ENCODE measurements at places on chromosomes 16 and 17.

GRCh38 chr17:21034340-21035235, 8.2 kb downstream of the USP22 start:
- no peak for DNase-seq

DNA sequence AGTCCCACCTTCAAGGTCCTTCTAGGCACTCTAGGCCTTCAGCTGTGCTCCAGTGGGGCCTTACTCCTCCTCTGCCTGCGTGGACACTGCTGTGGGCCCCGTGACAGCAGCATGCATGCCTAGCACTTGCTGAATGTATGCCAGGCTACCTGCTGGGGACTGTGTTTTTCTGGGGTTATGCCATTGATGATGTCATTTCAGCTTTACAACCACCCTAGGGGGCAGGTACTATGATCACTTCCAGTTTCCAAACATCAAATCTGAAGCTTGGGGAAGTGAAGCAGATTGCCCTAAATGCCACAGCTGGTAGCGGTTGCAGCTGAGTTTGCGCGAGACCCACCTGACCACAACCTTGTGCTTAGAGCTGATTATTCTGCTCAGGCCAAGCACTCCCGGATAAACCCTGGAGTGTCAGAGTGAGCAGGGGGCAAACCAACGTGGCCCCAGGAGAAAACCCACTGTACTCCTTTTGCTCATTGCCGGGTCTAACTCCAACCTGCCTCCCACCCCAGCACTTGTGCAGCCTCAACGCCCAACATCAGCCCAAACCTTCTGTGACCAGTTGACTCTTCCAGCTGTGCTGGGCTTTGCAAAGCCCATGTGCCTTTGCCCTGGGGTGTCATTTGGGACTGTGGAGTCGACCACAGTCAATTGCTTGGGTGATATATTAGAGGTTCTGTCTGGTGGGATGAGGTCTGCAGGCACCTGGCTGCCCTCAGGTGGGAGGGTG, 168.4 kb downstream of the ENGASE start:
- DNase-seq = no peak

GRCh38 chr16:2244301-2244700, 7.1 kb downstream of the ECI1 start:
- DNase-seq = no peak

DNA sequence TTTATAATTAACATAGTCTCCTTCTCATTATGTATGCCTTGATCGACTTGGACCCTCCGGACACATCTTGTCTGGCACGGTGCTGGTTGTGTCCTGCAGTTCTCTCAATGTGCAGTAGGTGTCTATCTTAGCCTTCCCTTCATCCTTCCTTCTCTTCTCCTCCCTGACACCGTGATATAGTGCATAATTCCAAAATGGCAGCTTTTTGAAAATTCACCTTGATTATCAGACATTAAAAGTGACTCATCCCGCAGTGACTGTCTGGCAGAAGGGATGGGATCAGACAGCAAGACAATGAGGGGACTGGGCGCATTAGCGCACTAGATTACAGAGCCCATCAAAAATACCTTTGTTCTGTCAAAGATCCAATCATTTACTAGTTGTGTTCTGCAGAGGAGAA, 70.0 kb upstream of the PMFBP1 start:
- no peak for DNase-seq

DNA sequence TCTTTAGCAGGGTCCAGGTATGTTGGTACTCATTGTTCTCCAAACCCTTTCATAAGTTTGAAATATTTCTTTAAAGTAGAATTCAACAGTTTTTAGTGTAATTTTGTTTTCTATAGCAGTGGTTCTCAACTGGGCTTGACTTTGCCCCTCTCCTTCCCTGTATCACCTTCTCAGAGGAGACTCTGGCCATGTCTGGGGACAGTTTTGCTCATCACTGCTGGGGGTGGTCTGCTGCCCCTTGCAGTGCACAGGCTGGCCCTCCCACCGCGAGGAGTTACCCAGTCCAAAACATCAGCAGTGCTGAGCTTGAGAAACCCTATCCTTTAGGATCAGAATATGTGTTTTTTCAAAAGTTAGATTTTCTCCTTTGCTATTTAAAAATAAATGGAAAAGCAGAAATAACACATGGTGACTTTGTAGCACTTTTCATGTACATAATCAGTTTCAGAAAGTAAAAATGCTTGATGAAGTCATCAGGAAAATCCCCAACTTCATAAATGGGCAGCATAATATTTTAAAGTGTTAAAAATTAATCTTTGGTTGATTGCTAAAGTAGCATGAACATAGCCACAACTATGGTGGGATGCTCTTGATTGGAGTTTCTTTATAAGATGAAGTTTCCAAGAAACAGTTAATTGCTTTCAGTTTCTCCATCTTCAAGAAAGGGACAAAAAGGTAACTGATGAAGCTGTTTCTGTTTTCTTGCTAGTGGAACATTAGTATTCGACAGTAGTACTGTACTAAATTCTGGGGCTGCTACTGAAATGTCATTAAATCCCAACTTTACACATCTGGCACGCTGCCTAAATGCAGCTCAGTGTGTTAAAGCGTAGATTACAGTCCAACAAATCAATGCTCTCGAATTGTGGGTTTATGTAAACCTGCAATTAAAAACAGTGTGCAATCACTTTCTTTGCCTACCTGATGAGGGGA, 70.3 kb downstream of the NETO2 start:
- DNase-seq = no peak

- DNase-seq = no peak
Observed at GRCh38 chr17:70499067-70499786, 329.9 kb downstream of the KCNJ2 start.

GRCh38 chr16:20799599-20799998, 6.7 kb downstream of the ERI2 start:
- DNase-seq = no peak

DNA sequence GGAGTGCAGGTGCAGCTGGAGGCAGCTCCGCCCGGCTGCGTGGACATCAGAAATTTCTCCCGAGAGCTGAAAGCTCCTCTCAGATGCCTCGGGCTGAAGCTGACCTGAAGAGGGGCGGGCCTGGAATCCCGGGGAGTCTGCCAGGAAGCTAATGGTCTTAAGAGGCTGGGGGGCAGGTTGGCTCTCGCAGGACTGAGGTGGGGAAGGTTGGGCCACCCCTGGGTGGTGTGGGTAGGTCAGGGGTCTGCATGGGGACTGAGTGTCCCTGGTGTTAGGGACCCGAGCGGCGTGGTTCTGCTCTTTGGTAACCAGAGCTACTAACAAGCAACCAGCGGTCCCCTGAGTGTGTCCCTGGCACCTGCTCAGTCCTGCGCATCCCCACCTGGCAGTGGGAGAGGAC, 3.5 kb downstream of the CHMP6 start:
- DNase-seq = no peak

GRCh38 chr16:75267631-75268264, 16.3 kb upstream of the BCAR1 start:
- DNase-seq = no peak

GRCh38 chr16:81275795-81276194, 37.3 kb downstream of the BCO1 start:
- no peak for DNase-seq

DNA sequence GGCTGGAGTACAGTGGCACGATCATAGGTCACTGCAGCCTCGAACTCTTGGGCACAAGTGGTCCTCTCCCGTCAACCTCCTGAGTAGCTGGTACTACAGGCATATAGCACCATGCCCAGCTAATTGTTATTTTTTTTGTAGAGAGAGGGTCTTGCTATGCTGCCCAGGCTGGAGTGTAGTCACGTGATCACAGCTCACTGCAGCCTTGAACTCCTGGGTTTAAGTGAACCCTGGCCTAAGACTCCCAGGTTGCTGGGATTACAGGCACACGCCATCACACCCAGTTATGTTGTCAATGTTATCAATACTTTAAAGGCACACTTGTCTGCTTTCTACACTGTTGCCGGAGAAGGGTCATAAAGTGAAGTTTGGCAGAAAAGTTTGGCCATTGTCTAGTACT, 22.0 kb upstream of the LASP1NB start:
- no peak for DNase-seq

- no peak for DNase-seq
Observed at GRCh38 chr17:77611791-77612502, 346.6 kb upstream of the TNRC6C start.

GRCh38 chr17:65914784-65915342, 277.1 kb downstream of the CEP112 start:
- no peak for DNase-seq

DNA sequence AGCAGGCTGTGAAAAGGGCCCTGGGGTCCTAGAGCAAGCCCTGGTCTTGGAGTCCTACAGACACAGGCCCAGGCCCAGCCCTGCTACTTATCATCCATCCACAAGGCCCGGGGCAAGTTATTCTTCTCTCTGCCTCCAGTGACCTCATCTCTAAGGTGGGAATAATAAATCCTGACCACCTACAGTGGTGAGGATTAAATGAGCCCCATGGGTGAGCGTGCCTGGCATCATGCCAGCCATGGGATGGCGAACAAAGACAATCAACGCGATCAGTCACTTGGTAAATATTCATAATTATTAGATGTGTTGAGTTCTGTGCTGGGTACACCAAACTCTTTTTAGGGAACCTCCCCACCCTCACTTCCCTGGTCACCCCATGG, 5.5 kb downstream of the KRT15 start:
- DNase-seq = no peak

DNA sequence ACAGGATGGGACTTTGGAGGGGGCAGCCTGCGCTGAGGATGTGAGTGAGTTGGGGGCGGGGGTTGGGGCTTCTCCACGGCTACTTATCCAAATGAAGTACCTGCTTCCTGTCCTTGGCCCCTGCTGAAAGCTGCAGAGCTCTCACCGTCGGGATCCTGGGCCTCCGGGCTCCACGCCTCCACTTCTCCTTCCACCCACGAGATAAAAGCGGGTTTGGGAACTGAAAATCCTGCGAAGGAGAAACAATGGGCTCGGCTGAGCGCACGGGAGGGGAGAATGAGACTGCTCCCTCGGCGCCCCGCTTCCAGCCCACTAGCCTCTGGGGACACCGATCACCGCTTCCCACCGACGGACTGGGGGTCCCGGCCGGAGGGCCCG, 486 bp downstream of the ZNF785 start:
- DNase-seq = no peak

- no peak for DNase-seq
Observed at GRCh38 chr17:43559161-43559816, 13.1 kb upstream of the ETV4 start.

DNA sequence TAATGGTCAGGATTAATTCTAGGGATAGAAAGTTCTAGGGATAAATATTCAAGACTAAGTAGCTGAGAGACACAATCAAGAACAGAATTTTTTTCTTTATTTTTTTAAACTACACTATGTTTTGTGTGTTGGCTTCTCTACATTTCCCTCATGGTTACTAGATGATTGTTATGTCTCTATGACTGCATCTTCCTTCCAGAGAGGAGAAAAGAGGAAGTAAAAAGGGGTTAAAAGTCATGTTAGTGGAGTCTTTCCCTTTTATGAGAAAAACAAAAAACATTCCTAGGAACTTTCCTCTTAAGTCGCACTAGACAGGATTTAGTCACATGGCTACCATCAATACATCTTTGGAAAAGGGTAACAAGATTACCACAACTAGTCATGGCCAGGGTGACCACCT, 375.0 kb downstream of the KCNJ2 start:
- DNase-seq = no peak

DNA sequence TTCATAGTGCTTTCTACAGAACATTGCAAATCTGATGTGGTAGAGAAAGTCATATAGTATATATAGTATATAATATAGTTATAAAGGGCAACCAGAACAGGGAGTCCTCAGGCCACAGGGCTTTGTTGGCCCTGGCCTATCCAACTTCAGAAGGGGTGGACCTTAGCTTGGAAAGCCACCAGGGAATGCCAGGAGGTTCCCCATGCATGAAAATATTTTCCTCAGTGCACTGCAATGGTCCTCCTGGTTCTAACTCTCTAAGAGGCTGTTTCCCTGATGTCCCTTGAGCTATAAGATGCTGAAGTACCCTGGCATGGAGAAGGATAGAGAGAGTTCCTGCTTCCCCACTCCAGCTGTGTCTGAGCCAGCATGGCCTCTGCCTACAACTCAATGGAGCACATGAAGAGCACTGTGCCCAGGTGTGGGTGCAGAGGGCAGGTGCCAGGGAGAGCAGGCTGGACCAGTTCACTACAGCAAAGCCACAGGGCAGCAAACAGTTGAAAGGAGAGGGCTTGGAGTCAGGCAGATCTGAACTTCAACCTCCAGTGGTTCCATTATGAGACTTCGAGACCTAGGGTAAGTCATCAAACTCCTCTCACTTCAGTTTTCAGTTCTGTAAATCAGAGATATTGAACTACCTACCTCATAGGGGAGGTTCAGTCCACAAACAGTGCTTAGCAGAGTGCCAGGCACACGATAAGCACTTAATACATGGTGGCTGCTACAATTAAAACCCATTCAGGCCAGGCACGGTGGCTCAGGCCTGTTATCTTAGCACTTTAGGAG, 183.1 kb downstream of the SALL1 start:
- DNase-seq = no peak

Data from activated CD4-positive, alpha-beta T cell treated with anti-CD3 and anti-CD28 coated beads, Interleukin-2, amount 50 U/mL, for 4 hours (primary cell).